ENCODE measurements at places on chromosomes 16 and 17.

DNA sequence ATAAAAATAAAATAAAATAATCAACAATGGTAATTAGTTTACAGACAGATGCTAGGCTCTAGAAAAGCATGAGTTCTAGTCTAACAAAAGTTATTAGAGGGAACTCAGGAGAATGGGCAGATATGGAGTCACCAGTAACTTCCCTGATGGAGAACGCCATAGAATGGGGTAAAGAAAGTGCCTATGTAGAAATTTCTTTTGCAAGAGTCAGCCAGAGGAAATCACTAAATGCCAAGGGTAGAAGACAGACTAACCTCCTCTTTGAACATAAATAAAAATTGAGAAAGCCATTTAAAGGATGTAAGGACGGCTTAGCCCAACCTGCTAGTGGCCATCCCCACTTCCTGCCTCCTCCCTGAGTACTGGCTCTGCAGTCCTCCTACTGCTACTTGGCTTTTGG, 141.6 kb downstream of the VPS53 start:
- DNase-seq, result peak; percentile 60

GRCh38 chr17:51486091-51486490, 225.7 kb downstream of the UTP18 start:
- no peak for DNase-seq

- DNase-seq, result peak; percentile 62
These were observed 2.4 kb downstream of the SLC25A35 start for GRCh38 chr17:8292639-8293395.

- no peak for DNase-seq
These were observed 112.9 kb downstream of the SEC14L1 start for GRCh38 chr17:77253611-77254051.

DNA sequence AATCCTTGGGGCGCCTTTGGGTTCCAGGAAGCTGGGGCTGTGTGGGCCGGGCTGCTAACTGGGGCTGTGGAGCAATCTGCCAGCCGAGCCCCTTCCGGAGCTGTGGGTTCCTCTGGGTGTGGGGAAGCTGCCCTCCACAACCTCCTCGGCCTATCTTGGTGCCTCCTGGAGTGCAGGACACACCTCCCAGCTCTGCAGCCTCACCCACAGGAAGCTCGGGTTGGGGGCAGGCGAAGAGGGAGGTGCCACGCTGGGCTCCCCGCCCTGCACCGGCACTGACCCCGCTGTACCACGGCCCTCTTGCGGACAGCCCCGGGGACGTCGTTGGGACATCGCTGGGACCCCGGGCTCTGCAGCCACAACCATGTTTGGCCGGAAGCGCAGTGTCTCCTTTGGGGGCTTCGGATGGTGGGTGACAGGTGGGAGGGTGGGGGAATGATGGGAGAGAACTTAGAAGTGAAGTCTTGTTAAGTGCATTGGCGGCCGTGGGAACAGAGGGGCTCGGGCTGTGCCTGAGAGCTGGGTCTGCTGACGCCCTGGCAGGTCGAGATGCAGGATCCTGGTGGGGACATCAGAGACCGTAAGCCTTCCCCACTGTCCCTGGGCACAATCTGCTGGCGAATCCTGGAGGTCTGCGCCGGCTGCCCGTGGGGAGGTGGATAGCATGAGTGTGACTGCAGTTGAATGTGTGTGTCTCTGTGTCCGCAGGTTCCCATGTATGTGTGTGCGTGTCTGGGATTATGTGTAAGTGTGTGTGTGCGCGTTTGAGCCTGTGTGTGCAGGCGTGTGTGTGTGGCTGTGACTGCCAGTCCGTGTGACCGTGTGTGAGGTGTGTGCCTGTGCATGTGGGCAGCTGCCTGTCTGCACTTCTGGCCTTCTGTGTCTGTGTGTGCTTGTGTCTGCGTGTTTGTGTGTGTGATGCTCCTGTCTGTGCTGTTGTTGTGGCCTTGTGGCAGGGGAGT, at the start of gene RAP1GAP2:
RAP1GAP2 (plus strand) TSS at position 275 of the 962 bp plus-strand sequence; CDS start at position 365, 90 bp downstream.
- peak; percentile 93 for DNase-seq

- no peak for DNase-seq
These were observed 56.6 kb upstream of the RBBP6 start for GRCh38 chr16:24482681-24483202.

- peak; percentile 36 for DNase-seq
These were observed 40.1 kb upstream of the RBBP6 start for GRCh38 chr16:24499193-24499814.

All from inflammatory macrophage treated with lipopolysaccharide for 4 hours (primary cell).